Sciatic nerve (tissue), 2 donors: ENCODE measurements at places on chromosomes 12 and 14. TPM values are rescaled to one million over a fixed set of nuclear protein-coding genes. Genes with fewer than 3 reads are reported as not detected.

DNA sequence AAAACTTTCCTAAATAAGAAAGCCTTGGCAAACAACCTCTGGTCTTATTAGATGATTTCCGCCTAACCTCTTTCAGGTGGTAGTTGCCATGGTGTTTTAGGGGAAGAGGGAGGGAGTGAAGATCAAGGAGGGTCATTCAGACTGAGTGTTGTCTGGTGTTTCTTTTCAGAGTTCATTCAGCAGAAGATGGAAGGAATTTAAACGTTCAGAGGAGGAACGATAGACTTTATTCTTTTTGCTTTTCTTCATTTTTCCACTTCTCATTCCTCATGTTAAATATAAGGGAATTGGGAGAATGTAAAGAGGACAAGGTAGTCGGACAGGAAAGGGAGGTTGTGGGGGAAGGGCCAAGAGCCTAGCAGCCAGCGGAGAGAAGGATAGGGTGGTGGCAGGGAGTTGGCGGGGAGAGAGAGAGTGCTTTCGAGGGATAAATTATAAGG is 17.4 kb upstream of the SALL2 start:
- DNase-seq: no peak

DNA sequence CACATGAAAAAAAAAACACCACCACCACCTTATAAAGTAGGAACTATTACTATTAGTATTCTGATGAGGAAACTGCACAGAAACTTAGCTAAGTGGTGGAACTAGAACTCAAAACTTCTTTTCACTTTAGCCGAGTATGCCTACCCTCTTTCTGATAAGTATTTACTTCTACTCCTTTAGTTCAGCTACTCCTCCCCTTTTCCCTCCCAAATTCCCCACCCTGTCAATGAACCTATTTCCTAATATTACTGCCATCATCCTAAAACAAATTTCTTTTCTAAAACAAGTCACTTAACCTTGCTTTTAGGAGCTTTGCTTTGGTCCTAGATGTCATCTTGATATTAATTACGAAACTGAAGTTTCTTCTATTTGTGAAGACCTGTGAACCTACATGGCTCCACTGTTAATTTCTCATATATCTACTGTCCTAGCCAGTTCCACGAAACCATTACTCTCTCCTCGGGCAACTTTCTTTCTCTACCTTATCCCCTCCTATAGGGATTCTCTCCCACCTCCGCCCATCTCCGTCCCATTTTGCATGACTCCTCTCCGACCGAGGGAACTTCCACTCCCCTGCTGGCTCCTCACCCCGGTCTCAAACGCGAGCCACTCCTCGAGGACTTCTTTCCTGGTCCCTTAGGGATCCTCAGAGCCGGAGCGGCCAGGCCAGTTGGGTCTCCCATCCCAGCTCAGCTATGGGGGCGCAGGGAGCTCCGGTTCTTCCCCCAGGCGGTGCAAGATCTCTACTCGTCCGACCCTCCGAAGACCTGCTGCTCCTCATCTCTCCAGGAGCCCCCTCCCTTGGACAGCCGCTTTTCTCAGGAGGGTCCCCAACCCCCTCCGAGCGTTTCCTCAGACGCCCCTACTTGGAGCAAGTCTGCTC is 1.1 kb downstream of the NUMB start:
- peak; percentile 68 for DNase-seq

GRCh38 chr12:111012918-111013317 is 92.5 kb upstream of the MYL2 start:
- no peak for DNase-seq

The HHIPL1 gene
- total RNA-seq: 4.2 TPM

DNA sequence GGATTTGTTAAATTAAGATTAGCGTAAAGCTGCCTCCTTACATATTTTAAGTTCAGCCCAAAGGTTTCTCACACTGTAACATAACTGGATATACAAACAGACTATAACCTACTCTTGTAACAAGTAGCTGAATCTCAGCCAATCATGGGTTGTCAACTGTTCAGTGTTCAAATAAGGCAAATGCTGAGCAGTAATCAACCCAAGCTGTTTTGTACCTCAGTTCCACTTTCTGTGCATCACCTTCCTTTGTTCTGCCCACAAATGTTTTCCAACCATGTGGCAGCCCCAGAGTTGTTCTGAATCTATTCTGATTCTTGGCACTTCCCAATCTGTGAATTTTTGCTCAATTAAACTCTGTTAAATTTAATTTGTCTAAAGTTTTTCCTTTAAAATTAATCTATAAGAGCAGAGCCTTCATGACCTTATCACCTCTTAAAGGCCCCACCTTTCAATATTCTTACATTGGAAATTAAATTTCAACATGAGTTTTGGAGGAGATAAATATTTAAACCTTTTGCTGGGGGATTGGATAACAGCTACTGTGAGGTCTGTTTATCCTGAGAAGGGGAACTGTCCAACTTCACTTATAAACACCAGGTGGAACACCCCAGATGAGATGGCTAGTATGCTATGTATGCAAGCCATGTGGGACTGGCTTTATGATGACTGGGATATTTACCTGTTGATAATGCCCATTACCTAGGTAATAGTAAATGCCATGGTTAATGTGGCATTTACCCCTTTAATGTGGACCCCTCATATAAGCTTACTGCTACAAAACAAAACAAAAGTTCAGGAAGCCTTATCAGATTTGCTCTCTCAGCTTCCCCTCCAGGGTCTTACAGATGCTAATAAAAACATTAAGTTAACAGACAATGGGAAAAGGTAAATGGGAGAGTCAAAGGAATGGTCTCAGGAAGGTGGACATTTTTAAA is 42.2 kb upstream of the ARID2 start:
- no peak for DNase-seq

DNA sequence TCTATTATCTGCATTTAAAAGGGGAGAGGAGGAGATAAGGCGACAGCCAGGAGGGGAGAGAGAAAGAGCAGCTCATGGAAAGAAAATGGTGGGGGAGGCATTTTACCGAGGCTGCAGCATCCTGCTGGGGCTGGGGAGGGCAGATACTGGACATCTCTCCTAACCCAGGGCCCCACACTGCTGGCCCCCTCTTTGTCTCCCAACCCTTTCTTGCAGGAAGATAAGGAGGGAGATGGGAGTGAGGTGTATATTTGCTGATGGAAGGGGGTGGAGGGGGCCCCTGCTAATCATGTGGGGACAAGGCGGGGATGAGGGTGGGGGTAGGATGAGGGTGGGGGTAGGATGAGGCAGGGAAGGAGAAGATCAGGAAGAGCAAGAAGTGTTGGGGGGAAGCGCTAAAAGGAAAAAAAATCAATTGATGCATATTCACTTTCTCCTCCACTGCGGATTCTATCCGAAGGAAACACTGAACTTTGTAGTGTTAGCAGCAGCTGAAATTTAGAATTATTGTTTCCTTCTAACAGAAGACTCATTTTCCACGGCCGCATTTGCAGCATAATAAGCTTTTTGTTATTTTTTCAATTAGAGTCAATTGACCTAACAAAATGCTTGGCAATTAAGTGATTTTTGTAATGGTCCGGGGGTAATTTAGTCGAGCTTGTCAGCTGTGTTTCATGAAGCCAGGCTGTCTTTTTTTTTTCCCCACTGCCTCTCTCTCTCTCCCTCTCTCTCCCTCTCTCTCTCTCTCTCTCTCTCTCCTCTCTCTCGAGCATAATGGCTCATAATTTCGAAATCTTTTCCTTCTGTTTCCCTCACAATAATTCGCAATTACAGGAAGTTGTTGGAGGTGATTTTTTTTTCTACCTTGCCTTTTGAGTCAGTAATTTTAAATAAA is 1134.6 kb downstream of the BCL11B start:
- DNase-seq: no peak

The TMPRSS12 gene
- not detected for total RNA-seq

GRCh38 chr12:98653866-98654493 is 8.9 kb downstream of the APAF1 start:
- DNase-seq: no peak

GRCh38 chr12:69189378-69189978 is 49.9 kb upstream of the CPSF6 start:
- DNase-seq: no peak

The VDR gene
- total RNA-seq: 1.9 TPM

The INHBE gene
- not detected for total RNA-seq

The PMCH gene
- not detected for total RNA-seq

- peak; percentile 37 for DNase-seq
Observed at GRCh38 chr12:130017591-130018449, 114.0 kb upstream of the TMEM132D start.

DNA sequence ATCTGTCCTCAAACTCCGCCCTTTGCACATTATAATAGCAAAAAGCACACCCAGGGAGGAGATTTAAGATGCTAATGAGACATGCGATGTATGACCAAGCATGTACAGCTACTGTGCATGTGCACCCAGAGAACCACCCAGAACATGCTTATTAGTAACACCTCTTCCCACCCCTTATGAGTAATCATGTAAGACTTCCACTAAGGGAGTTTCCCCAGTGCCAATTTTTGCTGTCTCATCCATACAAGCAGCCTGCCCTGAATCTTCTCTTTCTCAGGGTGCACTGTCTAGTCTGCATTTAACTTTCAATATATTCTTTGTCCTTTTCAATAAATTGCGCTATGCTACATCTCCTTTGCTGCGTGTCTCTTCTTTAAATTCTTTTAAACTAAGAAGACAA is 830.0 kb upstream of the NOVA1 start:
- no peak for DNase-seq

The LETMD1 gene
- total RNA-seq: 58.5 TPM

DNA sequence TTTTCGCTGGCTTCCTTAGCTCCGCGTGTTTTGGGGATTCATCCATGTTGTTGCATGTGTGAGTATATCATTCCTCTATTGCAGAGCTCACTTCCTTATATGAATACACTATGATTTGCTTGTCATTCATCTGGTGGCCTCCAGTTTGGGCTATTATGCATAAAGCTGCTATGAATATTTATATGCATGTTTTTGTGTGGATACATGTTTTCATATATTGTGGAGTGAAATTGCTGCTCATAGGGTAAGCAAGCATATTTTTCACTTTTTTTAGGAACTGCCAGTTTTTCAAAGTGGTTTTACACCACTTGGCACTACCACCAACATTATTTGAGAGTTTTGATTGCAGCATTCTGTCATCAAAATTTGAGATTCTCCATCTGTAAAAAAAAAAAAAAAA is 190.0 kb downstream of the TMEM132C start:
- no peak for DNase-seq

The TGM1 gene
- total RNA-seq: 13.2 TPM
